ENCODE measurements at places on chromosomes 1 and 21. TPM values are rescaled to one million over a fixed set of nuclear protein-coding genes. Genes with fewer than 3 reads are reported as not detected.
A peak's percentile ranks its signal among the peaks of the same experiment; 100 is the strongest.

DNA sequence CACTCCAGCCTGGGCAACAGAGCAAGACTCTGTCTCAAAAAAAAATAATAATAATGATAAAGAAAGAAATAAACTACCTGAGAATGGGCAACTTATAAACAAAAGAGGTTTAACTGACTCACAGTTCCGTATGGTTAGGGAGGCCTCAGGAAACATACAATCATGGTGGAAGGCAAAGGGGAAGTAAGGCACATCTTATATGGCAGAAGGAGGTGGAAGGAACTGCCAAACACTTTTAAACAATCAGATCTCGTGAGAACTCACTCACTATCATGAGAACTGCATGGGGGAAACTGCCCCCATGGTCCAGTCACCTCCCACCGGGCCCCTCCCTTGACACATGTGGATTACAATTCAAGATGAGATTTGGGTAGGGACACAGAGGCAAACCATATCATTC lies 6.3 kb upstream of the EGLN1 start:
- H3K27me3 ChIP-seq = no peaks in the 10 kb centered on the region
- H3K4me1 ChIP-seq = no peaks in the 10 kb centered on the region
- H3K4me3 ChIP-seq = no peak overlapping the region
- DNase-seq = no peak
- H3K27ac ChIP-seq = no peak overlapping the region

GRCh38 chr1:177596485-177596884 lies 373.4 kb downstream of the SEC16B start:
- H3K4me3 ChIP-seq = no peak overlapping the region
- no peaks in the 10 kb centered on the region for H3K27me3 ChIP-seq
- no peak overlapping the region for H3K27ac ChIP-seq
- no peaks in the 10 kb centered on the region for H3K36me3 ChIP-seq

DNA sequence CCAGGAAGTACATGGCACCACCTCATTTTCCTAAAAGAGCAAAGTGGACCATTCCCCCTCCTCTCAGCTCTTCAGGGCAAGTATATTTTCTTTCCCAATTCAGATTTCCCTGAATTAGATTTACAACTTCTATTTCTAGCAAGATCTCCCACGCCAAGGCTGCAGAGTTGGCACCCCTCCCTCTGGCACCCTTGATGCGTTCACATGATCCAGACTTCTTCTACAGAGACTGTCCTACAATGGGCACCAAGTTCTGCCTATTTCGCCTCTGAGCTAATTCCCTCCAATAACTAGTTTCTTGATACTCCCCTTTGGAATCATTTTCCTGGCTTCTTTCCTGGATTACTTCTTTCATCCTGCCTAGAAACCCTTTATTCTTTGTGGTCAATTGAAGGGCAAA lies 122.0 kb downstream of the CDC7 start:
- H3K4me3 ChIP-seq = no peak overlapping the region
- no peak for DNase-seq
- no peaks in the 10 kb centered on the region for H3K36me3 ChIP-seq
- peaks cover 6% of the 10 kb centered on the region for H3K4me1 ChIP-seq
- H3K27me3 ChIP-seq = peaks cover 10% of the 10 kb centered on the region

- DNase-seq = peak; percentile 98
- H3K36me3 ChIP-seq = no peaks in the 10 kb centered on the region
- no peaks in the 10 kb centered on the region for H3K27me3 ChIP-seq
- peaks cover 9% of the 10 kb centered on the region for H3K4me1 ChIP-seq
- H3K27ac ChIP-seq = no peak overlapping the region
These were observed 55.5 kb downstream of the FOXO6 start for GRCh38 chr1:41416552-41417334.

DNA sequence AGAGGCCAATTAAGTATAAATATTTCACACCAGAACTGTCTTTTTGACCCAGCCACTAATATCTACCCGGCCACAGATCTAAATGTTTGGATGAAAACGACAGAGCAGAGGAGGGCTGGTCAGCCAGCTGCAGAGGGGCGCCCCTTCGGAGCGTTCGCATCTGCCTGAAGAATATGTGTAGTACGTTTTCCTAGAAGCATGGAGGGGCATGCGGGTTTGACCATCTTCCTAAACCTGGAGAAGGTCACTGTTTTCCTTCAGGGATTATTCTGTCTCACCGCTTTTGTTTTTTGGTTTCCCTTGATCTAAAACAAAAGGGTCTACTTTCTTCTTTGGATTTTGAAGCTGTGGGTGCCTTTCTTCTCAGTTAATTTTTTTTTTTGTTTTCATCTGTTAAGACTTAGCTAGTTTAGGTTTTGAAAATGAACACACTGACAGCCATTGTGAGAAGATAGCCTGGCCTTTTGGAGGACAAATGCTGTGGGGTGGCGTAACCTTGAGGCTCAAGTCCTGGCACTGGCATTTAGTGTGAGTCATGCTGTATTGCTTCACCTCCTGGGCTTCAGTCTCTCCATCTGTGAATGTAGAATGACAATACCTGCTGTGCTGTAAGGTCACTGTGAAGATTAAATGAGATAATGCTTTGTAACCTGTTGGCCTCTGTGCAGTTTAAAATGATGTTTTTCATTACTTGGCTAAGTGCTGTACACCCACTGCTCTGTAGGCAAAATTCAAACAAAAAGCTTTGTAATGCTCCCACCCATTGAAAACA lies 74.1 kb upstream of the IRF2BP2 start:
- no peak overlapping the region for H3K4me3 ChIP-seq
- DNase-seq = no peak
- peak overlapping the region; percentile 7 for H3K27ac ChIP-seq

- no peaks in the 10 kb centered on the region for H3K27me3 ChIP-seq
- peaks cover 45% of the 10 kb centered on the region for H3K4me1 ChIP-seq
- DNase-seq = no peak
- peaks cover 9% of the 10 kb centered on the region for H3K36me3 ChIP-seq
- peak overlapping the region; percentile 30 for H3K27ac ChIP-seq
- no peak overlapping the region for H3K4me3 ChIP-seq
These were observed 85.3 kb downstream of the CAMTA1 start for GRCh38 chr1:6870571-6870970.

The CDC20 gene
- 5.3 TPM for total RNA-seq

The NCF2 gene
- total RNA-seq = 2.2 TPM

DNA sequence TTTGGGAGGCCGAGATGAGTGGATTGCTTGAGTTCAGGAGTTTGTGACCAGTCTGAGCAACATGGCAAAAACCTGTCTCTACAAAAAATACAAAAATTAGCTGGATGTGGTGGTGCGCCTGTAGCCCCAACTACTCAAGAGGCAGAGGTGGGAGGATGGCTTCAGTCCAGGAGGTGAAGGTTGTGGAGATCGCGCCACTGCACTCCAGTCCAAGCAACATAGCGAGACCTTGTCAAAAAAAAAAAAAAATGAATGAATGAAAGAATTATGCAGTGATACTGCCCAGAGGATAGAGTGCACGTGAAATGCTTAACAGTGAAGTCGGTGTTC lies 429 bp upstream of the DPH2 start:
- peaks cover 12% of the 10 kb centered on the region for H3K4me1 ChIP-seq
- peaks cover 17% of the 10 kb centered on the region for H3K36me3 ChIP-seq
- DNase-seq = no peak
- H3K4me3 ChIP-seq = peak overlapping the region; percentile 99

GRCh38 chr1:2212532-2213491 lies 15.3 kb upstream of the SKI start:
- H3K27me3 ChIP-seq = no peaks in the 10 kb centered on the region
- peaks cover 43% of the 10 kb centered on the region for H3K4me1 ChIP-seq
- H3K36me3 ChIP-seq = no peaks in the 10 kb centered on the region
- peak overlapping the region; percentile 68 for H3K4me3 ChIP-seq

The MRAP gene
- total RNA-seq = 0.59 TPM

- H3K27ac ChIP-seq = no peak overlapping the region
- H3K4me3 ChIP-seq = no peak overlapping the region
- peaks cover 23% of the 10 kb centered on the region for H3K27me3 ChIP-seq
- DNase-seq = no peak
These were observed 69.9 kb downstream of the RRAGC start for GRCh38 chr1:38789498-38790169.
